Sigmoid colon (tissue), 7 donors: ENCODE measurements at places on chromosomes 12 and 14. TPM values are rescaled to one million over a fixed set of nuclear protein-coding genes. Genes with fewer than 3 reads are reported as not detected.

TMEM30B gene
- 1.4 TPM for total RNA-seq

GPR135 gene
- total RNA-seq: 6.4 TPM

CACNA1C gene
- 73.8 TPM for total RNA-seq

FAIM2 gene
- 6.4 TPM for total RNA-seq

CORO1C gene
- 569 TPM for total RNA-seq

STAC3 gene
- total RNA-seq: 1.2 TPM

NOXRED1 gene
- not detected for total RNA-seq

KRT6B gene
- total RNA-seq: not detected

ATG14 gene
- total RNA-seq: 19.3 TPM

USP30 gene
- 11.1 TPM for total RNA-seq

NRIP2 gene
- total RNA-seq: 1.1 TPM

GRCh38 chr12:68790952-68791234 is 17.1 kb upstream of the MDM2 start:
- no peaks in the 10 kb centered on the region for H3K4me1 ChIP-seq
- H3K4me3 ChIP-seq: no peak overlapping the region
- DNase-seq: no peak
- no peak overlapping the region for H3K27ac ChIP-seq

DNA sequence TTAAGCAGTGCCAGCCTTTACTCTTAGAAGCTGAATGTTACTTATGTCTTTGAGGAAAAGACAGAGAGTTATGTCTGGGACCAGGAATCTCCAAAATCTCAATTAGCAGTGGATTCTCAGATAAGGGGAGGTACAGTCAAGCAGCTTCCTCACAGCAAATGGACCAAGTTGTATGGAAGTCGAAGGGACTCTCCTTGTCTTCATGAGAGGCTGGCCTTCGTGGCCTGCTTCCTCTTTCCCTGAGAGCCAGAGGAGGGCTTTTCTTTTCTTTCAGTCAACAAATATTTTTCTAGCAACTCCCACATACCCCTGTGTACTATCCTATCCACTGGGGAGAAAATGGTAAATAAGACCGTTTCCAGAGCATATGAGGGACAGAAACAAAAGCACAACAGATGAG is 6.6 kb upstream of the WNT5B start:
- H3K27me3 ChIP-seq: no peaks in the 10 kb centered on the region
- H3K4me1 ChIP-seq: no peaks in the 10 kb centered on the region
- DNase-seq: no peak
- no peaks in the 10 kb centered on the region for H3K36me3 ChIP-seq
- H3K27ac ChIP-seq: no peak overlapping the region

- H3K36me3 ChIP-seq: no peaks in the 10 kb centered on the region
- H3K4me1 ChIP-seq: no peaks in the 10 kb centered on the region
- H3K27me3 ChIP-seq: no peaks in the 10 kb centered on the region
- no peak overlapping the region for H3K4me3 ChIP-seq
- no peak overlapping the region for H3K27ac ChIP-seq
Measured at GRCh38 chr12:72111706-72112105, 160.5 kb upstream of the TRHDE start.

DNA sequence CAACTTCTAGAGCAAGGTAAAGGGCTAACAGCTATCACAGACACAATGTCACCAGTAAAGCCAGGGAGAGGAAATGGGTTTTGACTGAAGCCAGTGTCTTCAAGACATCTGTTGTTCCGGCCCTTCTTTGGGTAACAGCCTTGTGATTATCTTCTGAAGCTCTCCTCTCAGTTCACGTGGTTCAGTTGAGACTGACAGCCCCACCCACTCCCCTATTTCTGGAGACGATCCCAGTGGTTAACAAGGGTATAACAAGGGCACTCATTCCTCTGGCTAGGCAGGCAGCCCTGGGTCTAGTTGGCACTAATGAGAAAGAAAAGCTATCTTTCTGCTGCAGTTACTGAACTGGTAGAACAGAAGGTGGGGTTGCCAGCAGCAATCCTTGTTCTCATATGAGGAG is 6.9 kb downstream of the GNPTAB start:
- H3K4me1 ChIP-seq: peaks cover 19% of the 10 kb centered on the region
- peak overlapping the region; percentile 57 for H3K27ac ChIP-seq
- no peaks in the 10 kb centered on the region for H3K27me3 ChIP-seq
- no peaks in the 10 kb centered on the region for H3K36me3 ChIP-seq
- no peak overlapping the region for H3K4me3 ChIP-seq

GRCh38 chr14:74616507-74616906 is 4.5 kb upstream of the LTBP2 start:
- peak overlapping the region; percentile 34 for H3K27ac ChIP-seq
- H3K4me1 ChIP-seq: peaks cover 34% of the 10 kb centered on the region
- H3K4me3 ChIP-seq: no peak overlapping the region
- no peak for DNase-seq
- H3K36me3 ChIP-seq: no peaks in the 10 kb centered on the region

GRCh38 chr14:105602799-105603793 is 76.7 kb downstream of the TMEM121 start:
- H3K27ac ChIP-seq: no peak overlapping the region

- no peaks in the 10 kb centered on the region for H3K4me1 ChIP-seq
- H3K36me3 ChIP-seq: no peaks in the 10 kb centered on the region
- H3K27me3 ChIP-seq: no peaks in the 10 kb centered on the region
- no peak overlapping the region for H3K4me3 ChIP-seq
- peak overlapping the region; percentile 49 for H3K27ac ChIP-seq
- DNase-seq: no peak
Measured at GRCh38 chr12:13147688-13148484, 44.4 kb upstream of the GSG1 start.

DNA sequence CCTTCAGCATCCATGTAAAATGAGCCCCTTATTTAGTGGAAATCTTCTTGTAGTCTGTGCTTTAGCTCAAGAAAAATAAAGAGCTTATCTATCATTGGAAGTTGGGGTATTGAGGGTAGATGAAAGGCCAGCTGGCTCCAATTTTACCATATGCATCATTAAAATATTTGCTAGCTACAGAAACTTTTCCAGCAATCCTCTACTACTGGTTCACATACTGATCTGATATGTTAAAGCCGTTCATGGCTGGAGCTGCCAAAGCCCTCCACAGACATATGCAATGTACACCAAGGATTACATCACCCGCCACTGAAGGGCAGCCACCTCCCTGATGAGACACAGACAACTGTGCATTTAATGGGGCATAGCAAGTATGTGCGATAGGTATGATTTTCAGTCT is 1205.3 kb downstream of the GALC start:
- H3K27me3 ChIP-seq: no peaks in the 10 kb centered on the region
- H3K36me3 ChIP-seq: no peaks in the 10 kb centered on the region
- no peak for DNase-seq
- no peak overlapping the region for H3K27ac ChIP-seq
- no peak overlapping the region for H3K4me3 ChIP-seq

- no peaks in the 10 kb centered on the region for H3K4me1 ChIP-seq
- no peak overlapping the region for H3K27ac ChIP-seq
- H3K36me3 ChIP-seq: no peaks in the 10 kb centered on the region
- no peak for DNase-seq
Measured at GRCh38 chr14:103806805-103807204, 40.6 kb downstream of the PPP1R13B start.

- no peaks in the 10 kb centered on the region for H3K27me3 ChIP-seq
- H3K4me1 ChIP-seq: no peaks in the 10 kb centered on the region
- no peak overlapping the region for H3K4me3 ChIP-seq
- DNase-seq: peak; percentile 66
Measured at GRCh38 chr14:90788031-90788430, 28.2 kb downstream of the TTC7B start.

- no peak overlapping the region for H3K4me3 ChIP-seq
- DNase-seq: no peak
- H3K27ac ChIP-seq: no peak overlapping the region
- no peaks in the 10 kb centered on the region for H3K36me3 ChIP-seq
Measured at GRCh38 chr12:65123435-65124063, 2.4 kb upstream of the WIF1 start.

DNA sequence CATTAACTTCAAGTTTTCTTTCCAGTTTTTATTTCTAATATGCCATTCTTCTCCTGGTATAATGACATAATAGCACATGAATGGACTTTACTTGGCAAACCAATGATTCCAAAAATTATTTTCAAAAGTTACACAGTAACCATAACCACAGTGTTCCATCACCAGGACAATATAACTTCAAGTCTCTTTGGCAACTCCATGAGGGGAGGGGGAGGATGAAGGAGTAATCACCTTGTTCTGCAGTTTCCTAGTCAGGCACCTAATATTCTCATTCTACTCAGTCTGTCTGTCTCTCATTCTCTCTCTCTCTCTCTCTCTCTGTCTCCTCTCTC is 66.6 kb downstream of the BTG1 start:
- peak overlapping the region; percentile 65 for H3K27ac ChIP-seq
- DNase-seq: no peak
- no peaks in the 10 kb centered on the region for H3K27me3 ChIP-seq
- no peak overlapping the region for H3K4me3 ChIP-seq
- no peaks in the 10 kb centered on the region for H3K36me3 ChIP-seq
- H3K4me1 ChIP-seq: peaks cover 12% of the 10 kb centered on the region

GRCh38 chr14:66036547-66036946 is 449.6 kb upstream of the CCDC196 start:
- no peaks in the 10 kb centered on the region for H3K4me1 ChIP-seq
- H3K36me3 ChIP-seq: no peaks in the 10 kb centered on the region
- DNase-seq: no peak
- H3K27me3 ChIP-seq: no peaks in the 10 kb centered on the region

GRCh38 chr12:11884706-11885105 is 186.0 kb upstream of the BCL2L14 start:
- no peak overlapping the region for H3K4me3 ChIP-seq
- peak overlapping the region; percentile 88 for H3K27ac ChIP-seq
- no peaks in the 10 kb centered on the region for H3K27me3 ChIP-seq

- no peak overlapping the region for H3K4me3 ChIP-seq
- no peaks in the 10 kb centered on the region for H3K4me1 ChIP-seq
- H3K36me3 ChIP-seq: no peaks in the 10 kb centered on the region
- no peaks in the 10 kb centered on the region for H3K27me3 ChIP-seq
- DNase-seq: no peak
Measured at GRCh38 chr14:67510121-67510520, 21.6 kb upstream of the TMEM229B start.

DNA sequence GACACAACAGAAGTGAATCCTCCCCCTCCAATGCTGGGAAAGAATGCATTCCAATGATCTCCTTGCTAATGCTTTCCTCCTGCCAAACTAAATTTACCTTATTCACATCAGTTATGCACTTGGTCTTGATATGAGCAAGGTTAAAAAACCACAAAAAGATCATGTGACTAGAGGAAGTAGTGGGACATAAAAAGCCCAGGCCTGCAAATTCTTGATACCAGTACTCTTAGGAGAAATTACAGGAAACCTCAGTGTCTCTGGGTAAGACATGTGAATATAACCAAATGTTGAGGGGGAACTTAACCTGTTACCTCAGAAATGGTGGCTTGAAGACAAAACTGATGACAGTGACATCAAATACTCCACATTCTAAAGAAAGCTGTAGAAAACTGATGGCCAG is 427.1 kb downstream of the RPS29 start:
- no peak overlapping the region for H3K4me3 ChIP-seq
- no peak overlapping the region for H3K27ac ChIP-seq
- H3K36me3 ChIP-seq: no peaks in the 10 kb centered on the region
- H3K27me3 ChIP-seq: no peaks in the 10 kb centered on the region

GRCh38 chr12:120688527-120689071 is 1.6 kb downstream of the MLEC start:
- no peaks in the 10 kb centered on the region for H3K4me1 ChIP-seq
- H3K36me3 ChIP-seq: no peaks in the 10 kb centered on the region
- H3K27ac ChIP-seq: peak overlapping the region; percentile 92
- H3K27me3 ChIP-seq: no peaks in the 10 kb centered on the region
- peak overlapping the region; percentile 79 for H3K4me3 ChIP-seq
- DNase-seq: no peak

DNA sequence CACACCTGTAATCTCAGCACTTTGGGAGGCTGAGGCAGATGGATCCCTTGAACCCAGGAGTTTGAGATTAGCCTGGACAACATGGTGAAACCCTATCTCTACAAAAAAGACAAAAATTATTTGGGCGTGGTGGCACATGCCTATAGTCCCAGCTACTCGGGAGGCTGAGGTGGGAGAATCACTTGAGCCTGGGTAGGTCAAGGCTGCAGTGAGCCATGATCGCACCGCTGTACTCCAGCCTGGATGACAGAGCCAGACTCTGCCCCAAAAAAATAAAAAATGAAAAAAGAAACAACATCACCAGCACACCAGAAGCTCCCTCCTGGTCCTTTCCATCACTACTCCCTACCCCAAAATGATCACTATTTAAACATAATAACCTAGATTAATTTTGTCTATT is 2.6 kb downstream of the VEZT start:
- peak overlapping the region; percentile 92 for H3K27ac ChIP-seq
- no peak for DNase-seq
- peaks cover 61% of the 10 kb centered on the region for H3K4me1 ChIP-seq

DNA sequence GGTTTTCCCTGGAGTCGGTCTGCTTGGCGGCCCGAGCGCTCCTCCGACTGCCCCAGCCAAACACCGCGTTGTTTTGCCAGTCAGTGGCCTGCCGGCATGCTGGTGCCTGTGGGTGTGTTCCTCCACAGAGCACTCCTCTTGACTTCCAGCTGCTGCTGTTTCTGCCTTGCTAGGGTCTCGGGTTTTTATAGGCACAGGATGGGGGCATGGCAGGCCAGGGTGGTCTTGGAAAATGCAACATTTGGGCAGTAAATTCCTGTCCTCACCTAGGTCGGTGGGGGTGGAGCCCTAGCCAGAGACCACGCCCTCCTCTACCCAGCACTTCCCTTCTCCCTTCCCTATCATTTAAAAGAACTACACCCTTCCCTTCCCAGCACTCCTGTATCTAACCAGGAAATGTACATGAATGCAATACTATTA is 34.7 kb upstream of the VASH1 start:
- no peaks in the 10 kb centered on the region for H3K4me1 ChIP-seq
- H3K4me3 ChIP-seq: no peak overlapping the region
- no peak overlapping the region for H3K27ac ChIP-seq
- no peak for DNase-seq
- H3K27me3 ChIP-seq: no peaks in the 10 kb centered on the region

- H3K27ac ChIP-seq: no peak overlapping the region
- H3K4me1 ChIP-seq: no peaks in the 10 kb centered on the region
- no peaks in the 10 kb centered on the region for H3K27me3 ChIP-seq
- no peaks in the 10 kb centered on the region for H3K36me3 ChIP-seq
- no peak overlapping the region for H3K4me3 ChIP-seq
- no peak for DNase-seq
Measured at GRCh38 chr12:30975581-30975980, 49.0 kb downstream of the TSPAN11 start.

GRCh38 chr14:33851931-33852330 is 98.9 kb downstream of the EGLN3 start:
- H3K27me3 ChIP-seq: no peaks in the 10 kb centered on the region
- no peaks in the 10 kb centered on the region for H3K36me3 ChIP-seq

DNA sequence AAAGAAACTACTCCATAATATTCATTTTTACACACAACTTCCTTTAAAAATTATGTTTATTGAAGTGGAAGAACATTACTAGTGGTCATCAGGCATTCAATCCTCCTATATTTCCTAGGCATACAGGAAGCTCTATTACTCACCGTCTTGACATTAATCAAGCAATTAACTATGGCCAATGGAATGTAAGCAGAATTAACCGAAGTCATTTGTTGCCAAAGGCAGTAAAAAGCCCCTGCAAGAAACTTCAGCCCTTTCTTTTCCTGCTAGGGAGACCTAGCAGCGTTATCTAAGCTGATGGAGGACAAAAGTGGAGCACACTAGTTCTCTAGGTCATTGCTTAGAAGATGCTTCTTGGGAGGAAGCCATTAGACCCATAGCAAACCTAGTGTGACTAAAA is 399.6 kb downstream of the KCNH5 start:
- no peak for DNase-seq
- H3K4me3 ChIP-seq: no peak overlapping the region
- H3K27me3 ChIP-seq: no peaks in the 10 kb centered on the region
- no peaks in the 10 kb centered on the region for H3K36me3 ChIP-seq
